ENCODE measurements at places on chromosomes 5 and 9. TPM values are rescaled to one million over a fixed set of nuclear protein-coding genes. Genes with fewer than 3 reads are reported as not detected.
A peak's percentile ranks its signal among the peaks of the same experiment; 100 is the strongest.

DNA sequence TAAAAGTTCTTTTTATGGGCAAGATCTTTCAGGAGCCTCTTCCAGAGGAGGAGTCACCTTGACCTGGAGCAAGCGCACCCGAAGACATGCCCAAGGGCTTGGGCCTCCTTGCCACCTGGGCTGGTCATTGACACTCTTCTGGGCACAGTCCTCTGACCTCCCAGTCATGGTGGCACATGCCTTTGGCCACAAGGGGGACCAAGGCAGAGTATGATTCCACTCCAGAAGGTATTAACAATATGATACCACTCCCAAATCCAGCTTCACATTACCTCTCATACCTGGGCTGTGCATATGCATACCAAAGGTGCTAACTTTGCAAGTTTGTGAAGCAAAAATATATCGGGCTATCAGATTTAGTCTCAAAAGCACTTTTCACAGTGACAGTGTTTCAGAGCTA, 84.6 kb downstream of the MAST4 start:
- DNase-seq, result no peak

PKN3 gene
- total RNA-seq, result 0.31 TPM

DNA sequence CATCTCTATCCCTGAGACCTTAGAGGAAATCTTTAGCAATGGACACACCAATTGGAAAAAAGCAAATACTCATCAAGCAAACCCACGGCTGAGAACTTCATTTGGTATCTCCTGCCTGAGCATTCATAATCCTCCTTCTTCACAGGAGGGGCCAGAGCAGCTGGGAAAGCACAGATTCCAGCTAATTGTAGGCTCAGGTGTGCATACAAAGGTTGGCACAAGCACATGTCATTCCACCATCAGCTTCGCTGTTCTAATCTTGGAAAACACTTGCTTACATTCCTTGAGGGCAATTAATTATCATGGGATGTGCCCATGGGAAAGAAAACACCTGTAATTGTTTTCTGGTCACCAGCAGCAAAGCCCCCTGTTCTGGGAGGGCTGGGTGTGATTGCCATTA, 376.6 kb downstream of the SPOCK1 start:
- no peak for DNase-seq

- DNase-seq, result no peak
Observed at GRCh38 chr5:54985301-54986268, at the start of gene ESM1. ESM1 (minus strand) TSS chr5:54985593; CDS start chr5:54985517, 76 bp downstream.

DNA sequence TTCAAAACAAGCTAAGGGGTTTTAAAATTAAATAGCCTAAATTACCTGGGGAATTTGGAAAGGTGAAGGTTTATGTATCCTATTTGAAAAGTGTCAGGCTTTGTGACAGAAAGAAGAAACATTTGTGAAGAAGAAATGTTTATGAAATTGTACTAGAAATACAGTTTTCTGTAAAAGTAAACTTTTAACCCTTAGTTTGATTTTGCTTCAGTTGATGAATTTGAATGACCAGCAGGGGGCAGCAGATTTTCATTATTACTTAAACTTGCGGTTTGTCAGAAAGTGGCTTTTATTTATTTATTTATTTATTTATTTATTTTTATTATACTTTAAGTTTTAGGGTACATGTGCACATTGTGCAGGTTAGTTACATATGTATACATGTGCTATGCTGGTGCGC, 58.1 kb downstream of the NNT start:
- no peak for DNase-seq

DNA sequence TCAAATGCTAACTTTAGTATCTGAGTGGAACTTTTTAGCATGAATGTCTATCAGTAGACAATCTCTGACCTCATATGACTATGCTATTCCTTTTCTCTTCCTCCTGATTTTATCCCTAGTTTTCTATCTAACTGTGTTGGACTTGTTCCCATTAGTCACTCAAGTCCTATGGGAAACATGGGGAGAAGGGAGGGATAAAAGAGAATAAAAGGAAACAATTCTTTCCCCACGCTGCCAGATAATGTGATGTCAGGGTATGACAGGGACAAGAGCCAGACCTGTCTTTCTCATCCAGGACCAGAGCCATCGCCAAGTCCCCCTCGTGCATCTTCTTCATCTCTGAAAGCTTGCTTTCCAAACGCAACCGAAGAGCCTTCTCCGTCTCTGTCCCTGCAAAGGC, 43.9 kb downstream of the CDK5RAP2 start:
- DNase-seq, result no peak

FBXW11 gene
- 162 TPM for total RNA-seq

ADAMTS6 gene
- 17.5 TPM for total RNA-seq

DNA sequence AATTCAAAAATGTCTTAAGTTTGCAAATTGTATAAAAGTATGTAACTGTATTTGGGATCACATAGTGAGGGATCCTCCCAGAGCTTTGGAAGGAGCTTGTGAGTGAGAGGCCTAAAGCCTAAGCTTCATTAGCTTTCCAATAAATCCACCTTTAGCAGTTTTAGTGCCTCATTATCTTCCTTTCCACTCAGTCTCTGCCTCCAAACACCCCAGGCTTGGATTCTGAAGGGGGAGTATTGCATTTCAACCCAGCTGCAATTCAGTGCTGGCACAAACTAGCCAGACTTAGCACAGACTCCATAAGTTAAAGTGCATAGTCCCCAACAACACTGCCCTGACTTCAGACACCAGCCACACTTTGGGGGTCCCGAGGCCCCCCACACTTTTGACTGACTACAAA, 113.5 kb downstream of the SMARCA2 start:
- no peak for DNase-seq

PRRX2 gene
- 0.16 TPM for total RNA-seq

BTNL3 gene
- total RNA-seq, result not detected

DNA sequence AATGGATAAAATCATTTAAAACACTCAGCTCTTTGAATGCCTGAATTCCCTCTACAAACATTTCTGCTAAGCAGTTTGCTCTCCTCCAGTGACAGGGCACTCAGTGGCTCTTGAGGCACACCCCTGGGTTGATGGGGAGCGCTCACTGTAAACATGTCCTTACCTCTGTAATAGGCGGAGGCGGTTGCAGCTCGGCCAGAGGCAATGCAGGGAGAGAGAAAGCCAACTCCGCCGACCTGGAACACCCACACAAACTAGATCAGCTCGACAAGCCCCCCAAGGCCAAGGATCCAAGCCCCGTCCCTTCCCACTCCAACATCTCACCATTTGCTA, 329 bp downstream of the CDC23 start:
- DNase-seq, result peak; percentile 71

NR4A3 gene
- 8.7 TPM for total RNA-seq

DNA sequence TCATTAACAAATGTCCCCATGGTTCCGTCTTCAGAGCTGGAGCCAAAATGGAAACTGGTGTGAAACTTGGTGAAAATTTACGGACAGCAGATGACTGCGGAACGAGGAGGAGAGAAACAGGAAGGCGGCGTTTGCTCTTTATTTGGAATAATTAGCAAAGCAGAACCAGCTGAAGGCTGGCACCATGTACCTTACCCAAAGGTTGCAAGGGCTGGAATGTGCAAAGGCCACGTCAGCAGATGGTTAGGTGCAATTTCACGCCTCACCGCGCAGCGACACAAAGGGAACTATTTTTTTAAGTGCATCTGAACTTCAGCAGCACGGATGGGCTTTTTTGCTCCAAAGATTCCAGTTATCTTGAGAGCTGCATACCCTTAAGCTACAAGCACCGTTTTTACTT, 127.4 kb downstream of the COL23A1 start:
- no peak for DNase-seq

DNA sequence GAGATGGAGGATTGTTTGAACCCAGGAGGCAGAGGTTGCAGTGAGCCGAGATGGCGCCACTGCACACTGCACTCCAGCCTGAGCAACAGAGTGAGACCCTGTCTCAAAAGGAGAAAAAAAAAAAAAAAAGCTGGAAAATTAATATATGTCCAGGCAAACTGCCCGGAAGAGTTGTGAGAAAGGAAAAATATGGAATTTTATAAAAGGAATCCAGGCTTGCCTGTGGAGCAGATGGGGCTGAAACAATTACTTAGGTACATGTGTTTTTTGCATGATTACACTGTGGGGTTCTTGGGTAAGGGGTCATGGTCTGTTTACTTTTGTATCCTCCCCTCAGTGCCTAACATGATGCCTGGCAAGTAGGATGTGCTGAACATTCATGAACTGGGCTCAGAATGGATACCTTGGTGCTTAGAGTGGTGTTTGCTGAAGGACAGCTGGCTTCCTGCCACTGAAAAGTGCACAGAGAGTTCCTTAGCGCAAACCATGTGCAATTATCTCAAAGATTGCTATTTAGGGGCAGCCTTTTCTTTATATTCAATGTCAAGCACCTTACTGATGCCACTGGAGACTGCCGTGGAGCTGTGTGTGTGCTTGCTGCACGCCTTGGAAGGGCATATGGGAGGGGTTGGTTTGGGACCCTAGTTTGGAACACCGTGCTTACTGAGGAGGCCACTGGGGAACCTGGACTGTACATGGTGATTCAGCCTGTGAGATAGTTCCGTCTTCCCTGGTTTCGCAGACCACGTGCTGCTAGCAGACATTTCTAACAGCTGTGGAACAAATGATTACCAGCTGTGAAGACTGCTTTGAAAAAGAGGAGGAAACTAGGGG, 78.4 kb downstream of the MAP1B start:
- no peak for DNase-seq

GRCh38 chr5:154410786-154411185, 35.0 kb upstream of the SAP30L start:
- no peak for DNase-seq

DNA sequence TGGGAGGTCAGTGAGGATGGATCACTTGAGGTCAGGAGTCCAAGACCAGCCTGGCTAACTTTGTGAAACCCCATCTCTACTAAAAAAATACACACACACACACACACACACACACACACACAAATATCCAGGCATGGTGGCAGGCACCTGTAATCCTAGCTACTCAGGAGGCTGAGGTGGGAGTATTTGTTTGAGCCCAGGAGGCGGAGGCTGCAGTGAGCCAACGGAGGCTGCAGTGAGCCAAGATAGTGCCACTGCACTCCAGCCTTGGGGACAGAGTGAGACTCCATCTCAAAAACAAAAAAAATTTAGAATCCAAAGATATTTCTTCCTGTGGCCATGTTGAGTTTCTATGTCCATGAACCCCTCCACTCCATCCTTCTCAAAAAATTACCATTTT, 21.5 kb upstream of the CDC23 start:
- DNase-seq, result no peak

DNA sequence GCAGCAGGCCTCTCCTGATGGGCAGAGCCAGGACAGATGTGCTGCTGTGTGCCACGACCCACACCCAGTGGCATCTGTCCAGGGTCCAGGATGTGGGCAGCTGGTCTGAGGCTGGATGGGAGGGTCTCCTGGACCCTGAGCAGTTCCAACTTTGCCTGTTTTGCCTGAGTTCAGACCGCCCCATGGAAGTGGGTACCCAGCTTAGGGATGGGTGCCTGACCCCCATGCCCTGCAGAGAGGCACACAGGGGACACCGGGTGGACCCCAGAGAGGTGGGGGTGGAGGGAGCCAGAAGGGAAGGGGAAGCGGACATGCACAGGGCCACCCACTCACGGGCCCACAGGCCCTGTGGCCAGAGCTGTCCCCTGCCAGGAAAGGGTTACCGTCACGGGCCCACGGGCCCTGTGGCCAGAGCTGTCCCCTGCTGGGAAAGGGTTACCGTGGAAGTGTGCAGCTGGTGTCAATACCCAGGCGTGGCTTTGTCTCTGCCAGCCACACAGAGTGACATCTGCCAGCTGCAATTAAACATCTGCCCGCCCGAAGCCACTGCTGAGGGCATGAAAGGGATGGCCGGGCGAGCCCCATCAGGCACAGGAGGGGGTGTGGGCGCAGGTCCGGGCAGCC, 50.0 kb downstream of the NACC2 start:
- DNase-seq, result peak; percentile 23

- no peak for DNase-seq
Observed at GRCh38 chr9:130847306-130848217, 12.5 kb downstream of the ABL1 start.

GRCh38 chr5:15446552-15446951, 53.4 kb upstream of the FBXL7 start:
- no peak for DNase-seq

ALDOB gene
- 0.16 TPM for total RNA-seq

AQP7 gene
- not detected for total RNA-seq

SLC38A9 gene
- 101 TPM for total RNA-seq

Data from occipital lobe (tissue), 3 donors.